ENCODE measurements at places on chromosomes 5 and 9.

- no peak for DNase-seq
Observed at GRCh38 chr5:130678637-130679036, 486.4 kb downstream of the HINT1 start.

- DNase-seq = no peak
Observed at GRCh38 chr5:96058084-96058483, 96.4 kb upstream of the ELL2 start.

GRCh38 chr5:33180900-33181299 lies 259.9 kb upstream of the TARS1 start:
- DNase-seq = no peak

DNA sequence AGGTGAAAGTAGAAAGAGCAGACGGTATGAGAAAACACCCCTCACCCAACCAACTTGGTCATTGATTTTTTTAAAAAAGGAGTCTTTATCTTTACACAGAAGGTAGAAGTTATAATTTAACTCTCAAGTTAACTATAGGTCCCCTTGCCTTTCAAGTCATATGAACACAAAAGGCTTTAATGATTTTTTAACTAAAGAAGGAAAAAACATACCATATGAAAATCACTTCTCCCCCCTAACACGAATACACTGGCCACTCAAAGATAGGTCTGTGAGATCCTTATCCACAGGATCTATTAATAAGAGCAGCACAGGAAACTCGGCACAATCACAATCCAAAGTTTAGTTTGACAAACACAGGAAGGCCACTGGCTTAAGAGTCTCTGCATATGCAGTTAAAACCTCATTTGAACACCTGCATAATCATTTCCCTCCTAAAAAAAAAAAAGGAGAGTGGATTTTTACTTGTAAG lies 138.0 kb downstream of the ENC1 start:
- DNase-seq = no peak

DNA sequence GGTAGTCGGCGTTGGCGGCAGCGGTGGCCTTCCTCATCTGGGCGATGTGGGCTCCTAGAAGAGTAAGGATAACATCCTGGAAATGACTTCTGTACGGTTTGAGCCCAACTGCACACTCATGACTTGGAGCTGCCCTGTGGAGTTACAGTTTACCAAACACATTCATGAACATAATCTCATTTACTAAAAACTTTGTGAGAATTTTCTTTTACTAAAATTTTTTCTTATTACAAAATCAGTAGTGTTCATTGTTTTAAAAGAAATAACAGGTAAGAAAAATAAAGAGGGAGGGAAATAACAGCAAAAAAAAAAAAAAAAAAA lies 5.3 kb downstream of the FOXE1 start:
- DNase-seq = no peak

- DNase-seq = no peak
Observed at GRCh38 chr9:114929201-114929600, 1.2 kb downstream of the TNFSF8 start.

DNA sequence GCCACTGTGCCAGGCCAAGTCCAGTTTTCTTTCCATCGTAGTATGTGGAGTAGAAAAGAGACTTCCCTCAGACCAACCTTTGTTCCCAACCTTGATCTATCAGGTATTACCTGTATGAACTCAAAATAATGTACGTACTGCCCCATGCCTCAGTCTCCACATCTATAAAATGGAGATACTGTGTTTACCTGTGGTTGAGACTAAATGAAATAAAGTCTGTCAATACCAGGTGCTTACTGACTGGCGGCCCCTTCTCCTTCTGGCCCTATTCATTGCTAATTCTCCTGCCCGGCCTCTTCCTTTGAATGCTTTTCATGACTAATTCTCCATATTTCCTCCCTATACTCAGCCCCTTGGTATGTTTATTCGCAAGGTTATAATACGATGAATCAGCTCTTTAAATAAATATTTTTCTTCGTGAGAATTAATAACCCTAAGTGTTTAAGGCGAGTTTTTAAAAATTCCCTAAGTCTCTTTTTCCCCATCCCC lies 89.6 kb upstream of the BASP1 start:
- DNase-seq = no peak

GRCh38 chr5:73686912-73687311 lies 60.9 kb downstream of the ARHGEF28 start:
- DNase-seq = no peak

DNA sequence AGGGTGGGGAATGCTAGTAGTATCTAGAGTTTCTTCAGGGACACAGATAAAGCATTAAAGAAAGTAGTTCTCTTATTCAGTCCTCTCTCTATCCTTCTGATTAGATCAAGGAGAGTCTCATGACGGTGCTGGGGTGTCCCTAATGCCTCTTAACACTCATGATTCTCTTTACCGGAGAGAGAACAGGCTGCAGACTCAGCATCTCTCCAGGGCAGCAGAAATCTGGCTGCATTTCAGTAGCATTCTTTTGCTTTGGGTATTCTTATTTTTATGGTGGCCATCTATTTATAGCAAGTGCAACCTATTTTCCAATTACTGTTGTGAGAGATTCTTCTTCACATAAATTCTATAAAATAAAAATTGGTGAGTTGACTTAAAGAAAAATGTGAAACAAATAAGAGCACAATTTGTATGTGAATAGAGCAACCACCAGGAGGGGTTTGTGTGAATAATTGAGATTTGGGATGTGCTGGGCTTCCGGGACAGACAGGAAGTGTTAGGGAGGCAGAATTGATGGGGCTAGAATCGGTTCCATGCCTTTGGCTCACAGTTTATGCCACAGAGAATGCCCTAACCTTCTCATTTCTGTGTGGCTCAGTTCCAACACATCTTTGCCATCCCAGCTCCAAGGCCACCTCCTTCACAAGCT lies 23.8 kb upstream of the BOD1 start:
- no peak for DNase-seq

- DNase-seq = peak; percentile 97
Observed at GRCh38 chr5:170278611-170279458, 18.7 kb downstream of the LCP2 start.

DNA sequence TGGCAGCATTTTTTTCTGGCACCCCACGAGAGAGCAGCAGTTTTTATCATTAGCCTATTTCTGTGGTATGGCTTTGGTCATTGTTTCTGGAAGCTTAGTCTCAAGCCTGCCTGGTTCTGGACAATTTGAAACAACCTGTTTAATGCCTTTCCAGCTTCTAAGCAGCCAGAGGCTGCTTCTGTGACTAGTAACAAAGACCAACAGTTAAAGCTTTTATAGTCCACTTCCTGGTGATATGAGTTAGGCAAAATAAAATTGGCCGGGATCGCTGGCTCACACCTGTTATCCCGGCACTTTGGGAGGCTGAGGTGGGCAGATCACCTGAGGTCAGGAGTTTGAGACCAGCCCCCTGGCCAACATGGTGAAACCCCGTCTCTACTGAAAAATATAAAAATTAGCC lies 24.0 kb downstream of the LYRM7 start:
- DNase-seq = no peak

GRCh38 chr5:161966564-161966963 lies 101.0 kb upstream of the GABRG2 start:
- no peak for DNase-seq

DNA sequence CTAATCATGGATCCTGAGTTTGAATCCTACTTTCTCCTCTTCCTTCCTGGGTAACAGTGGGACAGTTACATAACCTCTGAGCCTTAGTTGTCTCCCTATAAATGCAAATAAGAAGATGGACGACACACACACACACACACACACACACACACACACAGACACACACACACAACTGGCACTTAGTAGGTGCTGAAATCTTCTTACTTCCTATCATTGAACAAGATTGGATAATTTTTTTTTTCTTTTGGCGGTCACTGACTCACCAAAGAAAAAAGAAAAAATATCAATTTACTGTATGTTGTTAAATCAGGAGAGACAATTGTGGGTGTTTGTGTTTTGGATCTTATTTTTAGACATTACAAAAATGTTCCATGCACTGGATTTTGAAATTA lies 28.4 kb upstream of the TNFSF8 start:
- no peak for DNase-seq

- no peak for DNase-seq
Observed at GRCh38 chr9:37187292-37187691, 66.9 kb downstream of the ZCCHC7 start.

DNA sequence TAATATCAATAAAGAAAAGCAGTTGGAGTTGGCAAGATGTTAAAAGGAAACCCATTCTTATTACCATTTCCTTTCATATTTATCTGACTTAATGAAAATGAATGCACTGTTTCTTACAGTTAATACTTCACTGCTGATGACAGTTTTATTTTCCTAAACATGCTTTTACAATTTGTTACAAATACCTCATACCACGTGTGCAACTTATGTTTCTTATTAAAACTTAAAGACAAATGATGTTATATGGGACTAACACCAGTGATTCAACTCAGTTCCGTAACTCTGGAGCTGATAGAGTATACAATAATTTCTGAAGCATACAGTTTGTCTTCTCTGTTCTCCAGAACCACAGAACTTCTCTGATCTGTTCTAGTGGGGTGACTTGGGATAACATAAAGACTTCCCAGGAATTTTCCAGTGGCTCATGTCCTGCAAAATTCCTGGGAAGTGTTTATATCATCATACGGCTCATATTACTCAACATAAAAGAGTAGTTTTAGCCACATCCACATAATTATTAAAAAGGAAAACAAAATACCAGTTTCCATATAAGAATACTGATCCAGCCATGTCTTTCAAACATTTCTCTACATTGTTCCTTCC lies 1259.0 kb upstream of the C9orf72 start:
- no peak for DNase-seq

- no peak for DNase-seq
Observed at GRCh38 chr9:130010151-130010988, 32.6 kb downstream of the FNBP1 start.

DNA sequence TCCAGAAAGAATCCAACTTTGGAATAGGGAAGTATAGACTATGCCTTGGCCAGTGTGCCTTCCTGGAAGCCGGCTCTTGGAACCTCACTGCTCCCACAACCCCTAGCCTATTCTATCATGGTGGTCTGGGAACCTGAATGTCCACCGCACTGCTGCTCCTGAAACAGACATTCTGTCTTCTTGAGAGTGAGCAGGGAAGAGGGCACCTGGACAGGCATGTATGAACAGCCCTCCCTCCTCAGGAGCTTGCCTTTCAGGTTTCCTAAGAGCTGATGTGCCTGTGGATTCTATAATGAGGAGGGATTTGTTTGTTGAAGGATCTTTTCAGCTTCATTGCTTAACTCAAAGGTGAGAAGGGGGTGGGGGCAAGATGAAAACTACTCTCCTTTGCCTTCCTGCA lies 55.1 kb upstream of the XPA start:
- DNase-seq = no peak

DNA sequence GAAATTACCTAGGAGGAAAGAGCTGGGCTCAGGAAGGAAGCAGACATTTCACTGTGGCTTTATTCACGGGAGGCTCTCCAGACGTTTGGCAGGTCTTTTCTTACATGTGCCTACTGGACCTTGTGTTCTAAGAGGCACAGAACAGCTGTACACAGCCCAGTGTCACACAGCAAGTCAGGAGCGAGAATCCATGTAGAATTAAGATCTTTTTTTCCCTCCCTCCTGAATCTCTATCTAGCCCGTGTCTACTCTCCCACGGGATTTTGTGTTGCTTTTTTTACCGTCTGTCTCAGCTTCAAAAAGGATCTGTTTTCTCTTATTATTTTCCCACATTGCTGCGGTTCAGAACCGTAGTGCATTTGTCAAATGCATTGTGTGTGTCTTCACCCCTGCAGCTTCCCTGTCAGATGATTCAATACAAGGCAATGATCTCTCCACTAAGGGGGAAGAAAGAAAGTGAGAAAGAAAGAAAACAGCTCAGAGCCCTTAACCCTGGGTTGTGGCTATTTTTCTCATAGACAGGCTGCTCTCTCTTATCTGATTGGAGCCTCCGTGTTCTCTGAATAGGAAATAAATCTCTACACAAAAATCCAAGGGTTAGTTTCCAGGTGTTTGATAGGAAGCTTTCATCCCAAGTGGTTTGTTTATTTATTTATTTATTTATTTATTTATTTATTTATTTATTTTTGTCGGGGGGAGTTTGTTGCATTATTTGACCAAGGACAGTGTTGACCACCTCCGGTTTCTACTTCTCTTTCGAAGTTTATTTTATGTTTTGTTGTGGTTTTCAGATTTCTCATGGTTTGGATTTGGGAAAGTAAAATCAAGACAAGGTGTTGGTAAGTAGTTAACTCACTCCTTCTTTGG lies 191.0 kb downstream of the NTRK2 start:
- DNase-seq = no peak

GRCh38 chr5:148785223-148785622 lies 41.2 kb upstream of the ADRB2 start:
- DNase-seq = no peak

- no peak for DNase-seq
Observed at GRCh38 chr5:6551287-6551954, 81.4 kb downstream of the NSUN2 start.
